ENCODE measurements at places on chromosomes 7 and 10.

- DNase-seq, result no peak
Measured at GRCh38 chr10:11397077-11397965, 214.1 kb downstream of the USP6NL start.

GRCh38 chr7:11486271-11486670, 345.7 kb downstream of the THSD7A start:
- no peak for DNase-seq

GRCh38 chr10:4202938-4203337, 417.9 kb upstream of the KLF6 start:
- no peak for DNase-seq

- DNase-seq, result no peak
Measured at GRCh38 chr10:89591111-89591795, 53.8 kb downstream of the PANK1 start.

- DNase-seq, result no peak
Measured at GRCh38 chr7:117435475-117436043, 8.3 kb upstream of the ASZ1 start.

- peak; percentile 36 for DNase-seq
Measured at GRCh38 chr7:873367-874002, 2.9 kb upstream of the GET4 start.

- DNase-seq, result no peak
Measured at GRCh38 chr10:79028451-79029010, 40.2 kb upstream of the ZMIZ1 start.

DNA sequence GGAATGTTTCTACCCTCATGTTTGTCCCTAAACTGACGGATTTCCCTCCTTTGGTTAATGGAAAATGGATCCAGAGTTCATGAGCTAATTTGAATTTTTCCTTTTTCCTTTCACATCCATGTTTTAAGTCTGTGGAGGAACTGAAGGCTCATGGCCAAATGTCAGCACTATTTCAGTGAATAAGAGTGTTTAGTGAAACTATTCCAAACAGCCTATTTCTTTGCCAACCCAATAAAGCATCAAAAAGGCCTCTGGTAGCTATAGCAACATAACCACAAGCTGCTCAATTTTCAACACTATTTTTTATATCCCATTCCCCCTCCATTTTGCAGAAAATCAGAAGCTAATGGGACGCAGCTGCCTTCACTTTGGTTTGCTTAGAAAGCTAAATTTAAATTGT, 1454.1 kb downstream of the GATA3 start:
- no peak for DNase-seq

DNA sequence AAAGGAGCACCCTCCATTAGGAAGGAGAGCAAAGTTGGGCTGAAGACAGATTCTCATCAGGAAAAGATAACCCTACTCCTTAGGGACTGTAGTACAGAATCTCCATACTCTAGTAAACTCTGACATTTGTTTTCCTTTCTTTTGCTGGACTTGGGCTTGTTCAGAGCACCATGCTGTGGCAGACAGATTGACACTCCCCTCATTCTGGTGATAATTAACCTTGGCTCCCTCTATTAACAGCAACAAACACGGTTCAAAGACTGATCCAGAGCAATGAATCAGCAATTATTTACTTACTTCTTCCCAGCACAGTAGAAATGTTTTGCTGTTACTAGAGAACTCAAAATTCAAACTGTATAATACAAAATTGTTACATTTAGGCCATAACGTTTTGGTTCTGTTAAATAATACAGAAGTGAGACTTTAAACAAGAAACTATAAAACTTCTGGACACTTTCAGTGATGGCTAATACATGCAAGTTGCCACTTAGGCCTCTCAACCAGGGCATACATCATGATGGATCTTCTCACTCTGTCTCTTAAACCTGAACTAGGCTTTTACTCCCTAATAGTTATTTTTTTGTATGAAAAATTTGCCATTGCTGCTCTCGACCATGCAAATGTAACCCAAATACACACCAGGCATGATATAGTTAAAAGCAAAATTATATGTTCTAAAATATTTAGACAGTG, 639.0 kb downstream of the IPMK start:
- no peak for DNase-seq

- no peak for DNase-seq
Measured at GRCh38 chr7:74672343-74672915, 14.9 kb downstream of the GTF2I start.

DNA sequence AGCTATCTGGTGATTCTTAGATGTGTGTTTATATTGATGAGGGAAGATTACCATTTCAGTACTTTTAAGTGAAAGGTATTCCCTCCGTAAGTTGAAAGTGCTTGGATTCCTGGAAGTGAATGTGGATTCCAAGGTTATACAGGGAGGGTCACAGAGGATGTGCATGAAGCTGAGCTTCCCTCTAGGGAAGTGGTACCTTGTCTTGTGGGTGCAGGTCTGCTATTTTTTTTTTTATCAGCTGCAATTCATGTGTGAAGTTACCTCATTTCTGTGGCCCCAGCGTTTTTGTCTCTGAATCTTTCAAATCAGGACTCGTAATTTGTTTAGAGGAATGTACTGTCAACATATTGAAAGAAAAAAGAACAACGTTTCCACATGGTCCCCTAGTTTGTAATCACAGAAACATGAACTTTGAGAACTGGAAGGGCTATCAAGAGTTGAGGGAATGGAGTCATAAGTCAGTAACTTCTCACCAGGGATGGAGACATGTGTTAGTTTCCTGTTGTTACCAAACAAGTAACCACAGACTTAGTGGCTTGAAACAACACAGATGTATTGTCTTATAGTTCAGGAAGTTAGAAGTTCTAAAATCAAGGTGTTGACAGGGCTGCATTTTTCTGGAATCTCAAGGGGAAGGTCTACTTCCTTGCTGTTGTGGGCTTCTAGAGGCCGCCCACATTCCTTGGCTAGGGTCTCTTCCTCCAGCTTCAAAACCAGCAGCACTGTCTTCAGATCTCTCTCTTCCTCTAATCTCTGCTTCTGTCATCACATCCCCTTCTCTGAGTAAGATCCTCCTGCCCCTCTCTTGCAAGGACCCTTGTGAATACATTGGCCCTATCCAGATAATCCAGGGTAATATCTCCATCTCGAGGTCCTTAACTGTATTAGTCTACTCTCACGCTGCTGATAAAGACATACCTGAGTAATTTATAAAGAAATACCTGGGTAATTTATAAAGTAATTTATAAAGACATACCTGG, 64.4 kb downstream of the RAB18 start:
- no peak for DNase-seq

- DNase-seq, result no peak
Measured at GRCh38 chr10:34003561-34003960, 669.1 kb upstream of the NRP1 start.

DNA sequence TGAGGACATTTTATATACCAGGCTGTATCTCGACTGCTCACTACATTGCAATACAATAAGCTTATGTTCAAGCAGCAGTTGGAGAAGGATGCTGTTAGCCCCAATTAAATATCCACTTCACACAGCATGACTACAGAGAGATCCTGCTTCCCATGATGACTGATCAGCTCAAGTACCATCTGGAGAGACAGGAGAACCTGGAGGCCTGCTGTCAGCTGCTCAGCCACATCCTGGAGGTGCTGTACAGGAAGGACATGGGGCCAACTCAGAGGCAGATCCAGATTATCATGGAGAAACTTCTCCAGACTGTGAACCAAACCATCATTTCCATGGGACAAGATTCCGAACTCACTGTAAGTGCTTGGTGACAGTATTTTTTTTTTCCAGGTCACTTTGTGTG, 22.5 kb downstream of the RNF133 start:
- no peak for DNase-seq

DNA sequence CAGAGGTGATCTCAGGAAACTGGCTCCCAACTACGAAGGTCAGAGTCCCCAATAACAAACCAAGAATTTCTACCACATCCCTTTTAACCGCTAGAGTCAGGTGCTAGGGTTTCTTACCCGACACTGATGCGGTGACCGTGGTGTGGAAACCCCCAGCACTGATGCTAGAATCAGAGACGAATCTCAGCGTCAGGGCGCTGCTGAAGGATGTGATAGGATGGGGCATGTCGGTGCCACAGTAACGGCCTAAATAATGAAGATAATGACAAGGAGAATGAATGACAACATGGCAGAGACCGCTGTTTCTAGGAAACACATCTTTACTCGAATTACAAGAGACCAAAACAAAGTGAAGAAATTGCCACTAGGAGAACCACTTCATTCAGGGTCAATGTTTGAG, 131.1 kb upstream of the RSU1 start:
- DNase-seq, result no peak

- no peak for DNase-seq
Measured at GRCh38 chr7:121211253-121211652, 117.5 kb upstream of the WNT16 start.

- DNase-seq, result no peak
Measured at GRCh38 chr7:41294556-41295454, 408.1 kb downstream of the INHBA start.
